ENCODE measurements at places on chromosomes 12 and 14. TPM values are rescaled to one million over a fixed set of nuclear protein-coding genes. Genes with fewer than 3 reads are reported as not detected.

The NGB gene
- total RNA-seq: not detected

The KRT7 gene
- total RNA-seq: 33.4 TPM

The KCNA5 gene
- not detected for total RNA-seq

The DACT1 gene
- total RNA-seq: 0.46 TPM

The RILPL2 gene
- 7.1 TPM for total RNA-seq
